A549 treated with RU486 at 1 μM for 4 hours (cell line): ENCODE measurements at places on chromosomes 5 and 9. TPM values are rescaled to one million over a fixed set of nuclear protein-coding genes. Genes with fewer than 3 reads are reported as not detected.

FRMD3 gene
- 2.3 to 3.0 TPM (median 2.6 TPM) in 5 replicates for total RNA-seq

LYRM7 gene
- total RNA-seq: 2.5 to 5.0 TPM (median 4.3 TPM) in 5 replicates

GPR21 gene
- total RNA-seq: not detected in 5 replicates

SLC25A2 gene
- total RNA-seq: not detected in 5 replicates

HIGD2A gene
- 241 to 283 TPM (median 256 TPM) in 5 replicates for total RNA-seq

SNCAIP gene
- not detected in 5 replicates for total RNA-seq

KCNV2 gene
- not detected in 5 replicates for total RNA-seq
